ENCODE measurements at places on chromosomes 12 and 14.

DNA sequence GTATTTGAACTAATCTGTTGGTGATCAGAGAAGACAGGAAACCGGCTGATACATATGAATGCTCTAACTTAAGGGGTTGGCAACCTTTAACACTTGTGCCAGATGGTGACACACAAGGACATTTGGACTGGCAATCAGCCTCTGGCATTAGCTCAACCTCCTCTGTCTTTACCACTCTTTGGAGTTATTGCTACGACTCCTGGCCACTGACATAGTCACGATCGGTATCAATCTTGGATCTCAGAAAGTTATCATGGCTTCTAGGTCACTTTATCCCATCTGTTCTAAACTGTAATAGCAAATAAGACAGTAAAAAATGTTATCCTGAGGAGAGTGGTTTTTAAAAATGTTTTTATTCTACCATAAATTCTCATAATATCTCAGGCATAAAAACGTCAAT is 575.2 kb upstream of the MDGA2 start:
- no peak for DNase-seq

DNA sequence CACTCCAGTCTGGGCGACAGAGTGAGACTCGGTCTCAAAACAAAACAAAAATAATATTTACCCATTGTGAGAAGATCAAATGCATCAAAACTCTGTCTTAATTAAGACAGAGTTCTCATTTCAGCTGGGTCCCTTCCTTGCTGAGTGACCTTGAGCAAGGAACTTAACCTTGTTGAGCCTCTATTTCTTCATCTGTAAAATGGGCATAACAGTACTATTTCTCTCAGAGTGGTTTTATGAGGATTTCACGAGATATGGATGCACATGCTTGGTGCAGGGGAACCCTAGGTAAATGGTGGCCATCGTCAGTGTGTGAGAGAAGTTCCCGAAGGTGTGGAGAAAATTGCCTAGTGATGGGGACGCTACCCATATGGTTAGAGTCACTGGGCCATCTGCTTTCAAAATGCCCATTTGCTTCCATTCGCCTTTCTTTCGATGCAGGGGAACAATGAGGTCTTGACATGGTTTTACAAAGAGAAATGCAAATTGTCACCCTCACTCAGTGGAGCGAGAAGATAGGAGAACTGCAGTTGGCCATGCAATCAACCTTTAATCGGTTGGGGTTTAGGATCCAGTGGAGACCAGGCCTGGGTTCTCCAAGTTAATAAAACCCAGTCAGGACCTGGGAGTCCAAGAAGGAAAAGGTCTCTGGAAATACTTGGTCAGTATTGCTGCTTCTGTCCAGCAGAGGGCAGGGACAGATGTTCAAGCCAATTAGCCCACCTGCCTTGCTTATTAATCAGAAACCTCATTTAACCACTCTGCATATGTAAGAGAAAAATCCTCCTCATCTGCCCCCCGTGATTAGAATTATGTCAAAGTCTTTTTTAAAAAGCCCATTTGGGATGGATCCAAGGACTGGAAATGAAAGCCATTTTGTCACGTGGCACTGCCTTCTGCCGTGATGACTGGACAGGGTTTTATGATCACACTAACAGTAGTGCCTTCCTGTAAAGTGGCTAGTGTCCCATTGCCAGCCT is 37.2 kb downstream of the CFAP251 start:
- no peak for DNase-seq

DNA sequence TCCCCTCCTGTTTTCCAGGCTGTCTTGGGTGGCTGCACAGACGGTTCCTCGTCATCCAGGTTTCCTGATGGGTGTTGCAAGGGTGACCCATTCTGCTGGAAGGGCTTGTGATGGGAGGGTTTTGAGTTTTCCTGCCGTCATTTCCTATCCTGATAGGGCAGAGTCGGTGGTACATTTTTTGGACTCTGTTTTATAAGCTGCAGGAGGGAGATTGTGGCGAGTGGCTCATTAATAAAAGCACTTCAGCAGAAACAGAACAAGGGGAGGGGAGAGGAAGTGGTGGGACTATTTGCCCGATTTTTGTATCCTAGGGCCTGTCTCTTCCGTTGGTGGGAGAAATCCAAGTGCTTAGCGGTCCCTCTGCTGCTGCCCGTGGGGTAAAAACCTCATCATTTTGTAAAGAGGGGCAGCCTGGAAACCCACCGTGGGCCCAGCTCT is 40.0 kb downstream of the TSPAN9 start:
- DNase-seq: no peak

DNA sequence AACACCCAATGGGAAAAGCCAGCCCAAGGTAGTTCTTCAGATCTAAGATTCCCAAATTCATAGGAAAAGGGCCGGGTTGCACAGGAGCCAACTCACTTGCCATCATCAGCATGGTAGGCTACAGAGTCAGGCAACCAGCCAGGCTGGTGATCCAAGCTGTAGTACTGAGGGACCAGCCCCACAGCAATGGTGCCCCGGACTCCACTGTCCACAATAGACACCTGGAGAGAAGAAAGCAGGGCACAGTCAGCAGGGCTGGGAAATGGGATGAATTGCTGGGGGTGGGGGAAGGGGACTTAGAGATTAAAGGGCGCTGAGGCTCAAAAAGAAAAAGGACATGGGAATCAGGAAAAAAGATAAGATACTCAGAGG is 4.2 kb downstream of the SPRYD3 start:
- DNase-seq: no peak

DNA sequence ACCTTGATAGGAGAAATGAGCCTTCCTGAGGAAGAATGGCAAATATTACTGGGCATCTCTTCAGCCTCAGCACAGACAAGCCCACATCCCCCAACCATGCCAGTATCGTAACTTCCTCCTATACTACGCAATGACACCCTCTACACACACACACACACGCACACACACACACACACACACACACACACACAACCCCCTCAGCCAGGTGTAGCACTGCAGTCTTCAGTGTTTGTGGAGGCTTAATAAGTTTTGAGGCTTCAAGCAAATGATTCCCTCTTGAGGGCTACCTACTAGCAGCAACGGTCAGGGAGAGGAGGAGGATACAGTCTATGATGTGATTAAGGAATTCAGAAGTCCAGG is 1.6 kb downstream of the DGKA start:
- no peak for DNase-seq

DNA sequence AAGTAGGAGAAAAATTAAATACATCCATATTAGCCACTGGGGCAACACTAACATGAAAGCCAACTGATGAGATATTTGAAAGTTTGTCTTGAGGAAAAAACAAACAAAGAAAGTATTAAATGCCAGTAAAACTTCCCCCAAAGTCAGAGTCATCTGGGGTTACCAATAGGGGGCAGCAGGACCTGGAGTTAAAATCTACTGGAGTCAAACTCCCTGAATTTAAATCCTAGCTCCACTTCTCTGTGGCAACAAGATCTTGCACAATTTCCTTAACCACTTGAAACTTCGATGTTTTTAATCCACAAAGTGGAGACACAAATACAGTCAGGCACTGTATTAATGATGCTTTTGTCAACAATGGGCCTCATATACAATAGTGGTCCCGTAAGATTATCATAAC is 14.4 kb downstream of the PLEKHG7 start:
- no peak for DNase-seq

DNA sequence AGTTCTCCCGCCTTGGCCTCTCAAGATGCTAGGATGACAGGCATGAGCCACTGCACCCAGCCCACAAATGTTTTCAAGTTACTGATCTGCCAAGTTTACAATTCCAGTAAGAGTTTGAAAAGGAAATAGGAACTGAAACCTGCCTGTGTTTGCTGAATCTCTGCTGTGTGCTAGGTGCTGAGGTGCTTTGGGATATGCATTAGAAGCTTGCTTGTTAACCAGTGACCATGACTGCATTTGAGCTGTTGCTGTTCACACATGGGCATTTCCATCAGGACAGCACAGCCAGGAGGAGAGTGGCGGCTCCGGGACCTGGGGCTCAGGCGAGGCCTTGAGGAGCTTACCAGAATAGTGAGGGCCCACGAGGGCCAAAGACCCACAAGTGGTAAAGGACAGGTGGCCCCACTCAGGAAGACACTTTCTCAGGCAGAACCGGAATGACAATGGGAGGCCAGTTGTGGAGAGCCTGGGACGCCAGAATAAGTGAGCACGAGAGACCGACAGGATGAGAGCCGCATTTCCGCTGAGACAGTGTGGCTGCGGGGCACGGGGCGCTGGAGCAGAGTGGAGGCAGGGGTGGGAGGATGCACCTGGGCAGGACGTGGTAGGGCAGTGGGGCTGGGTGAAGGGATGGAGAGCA is 54.5 kb upstream of the MMP17 start:
- no peak for DNase-seq

Data from testis (tissue), 5 donors.